PC-3 (cell line): ENCODE measurements at places on chromosomes 3 and 15. TPM values are rescaled to one million over a fixed set of nuclear protein-coding genes. Genes with fewer than 3 reads are reported as not detected.

DNA sequence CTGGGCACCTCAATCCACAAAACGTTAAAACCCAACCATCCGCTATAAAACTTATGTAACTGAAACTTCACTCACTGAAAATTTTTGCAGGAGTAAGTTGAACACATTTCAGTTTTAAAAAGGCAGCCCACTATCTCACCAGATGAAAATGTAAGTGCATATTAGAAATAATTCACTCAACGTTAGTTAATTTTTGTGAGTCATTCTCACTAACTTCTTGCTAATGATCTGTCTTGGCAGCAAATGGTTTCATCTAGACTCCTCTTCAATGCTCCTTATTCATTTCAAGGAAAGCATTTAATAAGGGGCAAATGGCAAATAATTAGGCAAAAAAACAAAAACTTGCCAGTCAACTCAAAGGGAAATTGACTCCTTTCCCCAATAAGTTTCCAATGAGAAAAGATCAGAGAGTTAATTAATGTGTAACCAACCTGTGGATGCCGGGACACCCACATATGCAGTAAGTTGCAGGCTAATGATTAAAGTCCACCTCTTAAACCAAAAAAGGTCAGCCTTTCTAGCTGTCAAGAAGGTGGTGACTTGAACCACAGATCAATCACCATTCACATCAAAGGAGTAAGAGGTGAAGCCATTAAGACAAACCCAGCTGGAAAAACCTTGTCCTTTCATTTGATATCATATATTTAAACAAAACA is 22.9 kb upstream of the PRICKLE2 start:
- H3K4me3 ChIP-seq = no peak overlapping the region
- no peaks in the 10 kb centered on the region for H3K36me3 ChIP-seq
- no peak overlapping the region for H3K27ac ChIP-seq
- no peaks in the 10 kb centered on the region for H3K4me1 ChIP-seq

DNA sequence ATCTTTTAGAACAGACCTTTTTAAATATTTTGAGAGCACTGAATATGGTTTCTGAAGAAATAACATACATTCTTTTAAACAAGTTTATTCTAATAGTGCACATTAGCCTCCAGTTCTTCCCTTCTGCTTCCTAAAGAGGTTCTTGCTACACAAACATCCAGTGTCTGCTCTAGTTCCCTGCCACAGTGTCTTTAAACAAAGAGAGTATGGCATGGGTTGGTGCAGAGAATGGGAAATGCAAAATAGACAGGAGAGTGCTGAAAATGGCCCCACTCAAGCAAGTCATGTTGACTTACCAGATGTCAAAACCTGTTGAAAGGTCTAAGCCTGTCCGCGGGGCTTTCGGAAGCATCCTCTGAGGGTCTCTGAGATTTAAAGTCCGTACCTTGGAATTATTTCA is 72.1 kb upstream of the RPL35A start:
- H3K4me3 ChIP-seq = no peak overlapping the region
- H3K4me1 ChIP-seq = no peaks in the 10 kb centered on the region
- no peak overlapping the region for H3K27ac ChIP-seq
- no peaks in the 10 kb centered on the region for H3K27me3 ChIP-seq
- H3K36me3 ChIP-seq = 0 out of 2 replicates have a peak, but pooled peaks cover 5% of the 10 kb centered on the region
- no peak for DNase-seq

Gene COL8A1
- 2.4 and 3.8 TPM in 2 replicates for total RNA-seq

- H3K27me3 ChIP-seq = no peaks in the 10 kb centered on the region
- H3K4me1 ChIP-seq = peaks cover 20% of the 10 kb centered on the region
- H3K4me3 ChIP-seq = no peak overlapping the region
- 0 out of 2 replicates have a peak overlapping the region, but pooled peaks have one; percentile 19 for H3K27ac ChIP-seq
- DNase-seq = no peak
Observed at GRCh38 chr3:98808071-98808470, 44.9 kb downstream of the ST3GAL6 start.

Gene ALDH1L1
- total RNA-seq = not detected in 2 replicates

GRCh38 chr15:73026511-73027054 is 25.7 kb upstream of the NEO1 start:
- H3K27me3 ChIP-seq = peaks cover 54% of the 10 kb centered on the region
- no peaks in the 10 kb centered on the region for H3K4me1 ChIP-seq
- DNase-seq = no peak
- no peak overlapping the region for H3K27ac ChIP-seq
- no peak overlapping the region for H3K4me3 ChIP-seq

Gene PLSCR5
- total RNA-seq = not detected in 2 replicates

Gene HRG
- total RNA-seq = not detected in 2 replicates

Gene NRG4
- total RNA-seq = 2.8 and 3.1 TPM in 2 replicates

Gene GPR171
- not detected in 2 replicates for total RNA-seq

DNA sequence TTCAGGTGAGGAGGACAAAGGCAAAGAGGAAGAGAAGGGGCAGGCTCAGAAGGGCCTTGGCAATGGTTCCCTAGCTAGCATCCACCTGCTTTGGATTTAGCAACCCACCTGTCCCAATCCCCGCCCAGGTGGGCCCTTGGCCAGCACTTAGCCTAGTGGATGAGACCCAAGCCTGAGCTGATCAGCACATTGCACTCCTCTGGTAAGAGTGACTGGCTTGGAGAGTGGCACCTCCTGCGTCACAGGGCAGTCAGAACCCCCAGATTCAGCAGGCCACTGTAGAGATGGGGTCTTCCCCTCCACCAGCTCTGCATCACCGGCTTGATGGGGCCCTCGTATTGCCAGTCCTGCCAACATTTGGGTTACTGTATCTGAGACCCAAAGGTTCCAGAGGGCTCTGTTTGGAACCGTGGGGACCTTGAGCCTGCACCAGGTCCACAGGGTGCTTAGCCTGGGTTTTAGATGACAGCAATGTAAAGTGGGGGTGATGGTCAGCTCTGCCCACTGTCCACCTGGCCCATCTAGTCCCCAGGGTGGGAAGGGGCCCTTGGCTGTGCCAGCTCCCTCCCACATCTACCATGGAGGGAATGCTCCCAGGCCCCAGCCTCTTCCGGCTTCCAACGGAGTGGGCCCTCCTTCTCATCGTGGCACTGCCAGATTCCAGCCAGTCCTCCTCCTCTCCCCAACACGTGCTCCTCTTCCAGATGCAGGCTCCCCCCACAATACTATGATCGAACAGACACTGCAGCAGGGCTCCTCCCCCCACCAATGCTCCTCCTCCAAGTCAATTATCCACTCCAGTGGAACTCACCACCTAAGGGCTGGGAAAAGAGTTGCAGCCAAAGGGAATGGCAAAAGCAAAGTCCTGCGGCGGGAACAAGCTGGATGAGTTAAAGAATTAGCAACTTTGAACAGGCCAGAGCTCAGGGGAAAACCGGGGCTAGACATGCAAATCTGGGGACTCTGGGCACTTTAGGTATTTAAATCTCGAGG is 45.7 kb downstream of the LHFPL4 start:
- DNase-seq = no peak
- peaks cover 17% of the 10 kb centered on the region for H3K27me3 ChIP-seq
- no peak overlapping the region for H3K4me3 ChIP-seq
- no peak overlapping the region for H3K27ac ChIP-seq
- no peaks in the 10 kb centered on the region for H3K4me1 ChIP-seq
- no peaks in the 10 kb centered on the region; the same call in 1 of the 2 replicates for H3K36me3 ChIP-seq

- no peak overlapping the region for H3K4me3 ChIP-seq
- H3K4me1 ChIP-seq = peaks cover 4% of the 10 kb centered on the region; the same call in 1 of the 2 replicates
- H3K27me3 ChIP-seq = peaks cover 17% of the 10 kb centered on the region; the same call in 1 of the 2 replicates
- no peak for DNase-seq
- no peaks in the 10 kb centered on the region for H3K36me3 ChIP-seq
Observed at GRCh38 chr3:40593351-40593750, 68.6 kb downstream of the ZNF621 start.

Gene MYO5C
- 16.7 and 17.7 TPM in 2 replicates for total RNA-seq

DNA sequence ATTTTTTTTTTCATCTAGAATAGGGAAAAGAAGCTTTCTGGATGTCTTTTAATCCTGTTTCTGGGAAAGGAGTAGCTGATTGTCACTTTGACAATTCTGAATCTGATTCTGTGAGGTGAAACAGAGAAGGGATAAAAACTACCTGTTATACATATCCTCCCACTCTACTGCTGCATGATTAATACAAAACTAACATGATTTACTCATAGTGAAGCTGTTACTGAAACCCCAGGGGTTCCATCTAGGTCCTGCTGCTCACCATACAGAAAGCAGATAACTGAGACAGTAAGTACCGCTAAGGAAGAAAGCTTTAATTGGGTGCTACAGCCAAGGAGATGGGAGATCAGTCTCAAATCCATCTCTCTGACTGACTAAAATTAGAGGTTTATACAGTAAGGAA is 610.9 kb upstream of the ALCAM start:
- no peak overlapping the region for H3K4me3 ChIP-seq
- no peaks in the 10 kb centered on the region for H3K27me3 ChIP-seq
- no peaks in the 10 kb centered on the region for H3K36me3 ChIP-seq
- H3K4me1 ChIP-seq = no peaks in the 10 kb centered on the region
